Kasumi-1 (cell line): ENCODE measurements at places on chromosomes 16 and 17.

- no peak for DNase-seq
Measured at GRCh38 chr16:29961127-29961478, 776 bp upstream of the TMEM219 start.

DNA sequence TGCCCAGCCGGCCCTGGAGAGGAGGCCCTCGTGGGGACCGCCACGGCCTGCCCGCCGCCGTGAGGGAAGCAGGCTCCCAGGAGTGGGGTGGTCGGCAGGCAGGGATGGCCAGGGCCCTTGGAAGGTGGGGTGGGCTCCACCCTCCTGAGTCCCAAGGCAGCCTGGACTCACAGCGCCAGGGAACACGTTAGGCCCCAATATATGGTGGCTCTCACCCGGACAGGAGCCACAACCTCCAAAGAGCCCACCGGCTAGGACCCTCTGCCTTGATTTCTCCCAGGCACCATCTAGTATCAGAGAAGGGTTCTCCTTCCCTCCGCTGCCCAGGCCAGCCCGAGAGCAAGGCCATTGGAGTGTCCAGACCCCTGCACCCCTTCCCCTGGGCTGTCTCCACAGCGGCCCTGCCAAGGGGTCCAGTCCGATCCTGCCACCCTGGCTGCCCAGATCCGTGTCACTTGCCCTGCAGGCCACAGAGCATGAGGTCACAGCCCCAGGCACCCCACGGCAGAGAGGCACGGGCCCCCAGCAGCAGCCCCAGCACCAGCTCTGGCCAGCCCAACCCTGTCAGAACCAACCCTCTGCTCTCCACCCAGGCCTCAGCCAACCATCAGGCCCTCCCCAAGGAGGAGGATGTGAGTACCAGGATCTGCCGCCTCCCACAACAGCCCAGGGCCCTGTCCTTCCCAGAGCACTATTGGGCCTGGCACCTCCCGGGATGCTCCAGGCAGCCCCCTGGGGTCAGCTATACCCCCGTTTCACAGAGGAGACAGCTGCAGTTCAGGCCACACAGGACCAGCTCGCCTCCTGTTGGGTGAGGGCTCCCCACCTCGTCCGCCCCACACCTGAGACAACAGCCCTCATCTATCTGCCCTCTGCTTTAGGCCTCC is 1.1 kb upstream of the AXIN1 start:
- DNase-seq, result no peak

DNA sequence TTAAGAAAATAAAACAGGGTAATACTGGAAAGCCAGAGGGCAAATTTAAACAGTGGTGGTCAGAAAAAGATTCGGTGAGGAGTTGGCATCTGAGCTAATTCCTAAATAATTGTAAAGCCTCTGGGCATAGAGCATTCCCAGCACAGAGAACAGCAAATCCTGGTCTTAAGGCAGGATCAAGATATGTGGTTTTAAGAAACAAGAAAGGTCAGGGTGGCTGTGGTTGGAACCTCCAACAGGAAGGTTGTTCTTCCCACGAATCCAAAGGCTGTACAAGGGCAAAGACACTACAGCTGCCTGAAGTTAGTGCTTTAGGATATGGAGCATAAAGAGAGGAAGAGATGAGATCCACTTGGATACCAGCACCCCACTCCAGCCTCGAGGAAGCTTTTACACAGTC is 114.6 kb downstream of the ZNF18 start:
- DNase-seq, result no peak

DNA sequence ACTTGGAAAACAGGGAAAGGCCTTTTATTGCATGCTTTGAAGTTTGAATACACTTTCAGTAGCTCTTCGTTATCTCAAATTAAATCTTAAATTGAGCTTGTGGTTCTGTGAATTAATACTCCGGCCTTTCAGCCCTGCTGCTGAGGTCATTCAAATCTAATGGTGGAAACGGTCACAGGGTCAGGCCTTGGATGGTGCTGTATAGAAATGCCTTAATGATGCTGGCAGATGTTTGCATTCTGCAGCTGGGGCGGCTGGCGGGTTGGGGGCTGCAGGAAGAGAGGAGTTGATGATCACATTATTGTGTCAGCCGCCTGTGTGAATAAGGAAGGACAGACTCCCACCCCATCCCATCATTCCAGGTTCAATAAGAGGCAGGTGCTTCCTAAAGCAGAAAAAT is 723.6 kb downstream of the WWOX start:
- DNase-seq, result no peak

DNA sequence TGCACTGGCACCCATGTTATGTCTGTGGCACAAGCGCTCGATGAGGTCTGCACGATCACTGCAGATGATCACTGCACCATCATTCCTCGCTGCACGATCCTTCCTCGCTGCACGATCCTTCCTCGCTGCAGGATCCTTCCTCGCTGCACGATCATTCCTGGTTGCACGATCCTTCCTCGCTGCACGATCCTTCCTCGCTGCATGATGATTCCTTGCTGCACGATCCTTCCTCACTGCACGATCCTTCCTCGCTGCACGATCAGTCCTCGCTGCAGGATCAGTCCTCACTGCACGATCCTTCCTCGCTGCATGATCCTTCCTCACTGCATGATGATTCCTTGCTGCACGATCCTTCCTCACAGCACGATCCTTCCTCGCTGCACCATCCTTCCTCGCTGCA is 29.3 kb downstream of the METRNL start:
- no peak for DNase-seq

DNA sequence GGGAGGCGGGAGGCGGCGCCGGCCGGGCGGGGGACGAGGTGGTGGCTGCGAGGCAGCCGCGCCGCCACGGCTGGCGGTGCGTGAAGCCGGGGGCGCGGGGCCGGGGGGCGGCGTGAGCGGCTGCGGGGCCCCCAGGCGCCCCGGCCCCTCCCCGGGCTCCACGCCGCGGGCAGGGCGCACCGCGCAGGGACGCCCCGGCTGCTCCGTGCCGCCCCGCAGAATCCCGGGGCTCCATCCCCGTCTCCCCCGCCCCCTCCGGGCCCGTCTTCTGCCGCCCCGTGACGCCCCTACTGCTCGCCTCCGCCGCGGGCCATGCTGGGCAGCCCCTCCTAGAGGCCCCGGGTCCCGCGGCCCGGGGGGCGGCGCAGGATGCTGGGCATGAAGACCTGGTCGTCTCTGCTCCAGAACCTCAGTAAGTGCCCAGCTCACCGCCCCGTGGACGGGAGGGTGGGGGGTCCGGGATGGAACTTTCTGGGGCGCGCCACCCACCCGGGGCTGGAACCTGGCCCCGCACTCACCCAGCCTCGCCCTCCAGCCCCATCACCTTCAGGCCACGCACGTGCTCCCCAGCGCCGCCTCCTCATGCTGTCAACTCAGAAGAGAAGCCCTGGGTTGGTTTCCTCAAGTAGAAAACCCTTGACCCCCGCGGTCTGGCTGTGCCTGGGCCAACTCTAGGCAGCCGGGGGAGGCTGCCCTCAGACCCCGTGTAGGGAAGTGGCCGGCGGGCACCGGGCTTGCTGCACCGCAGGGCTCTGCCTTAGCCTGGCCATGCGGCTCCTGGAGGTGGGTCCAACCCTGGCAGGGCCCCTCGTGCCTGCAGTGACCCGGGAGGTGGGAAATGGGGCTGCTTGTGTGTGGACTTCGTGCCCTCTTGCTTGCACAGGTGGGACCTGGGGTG is 150.2 kb upstream of the GSE1 start:
- DNase-seq, result no peak

GRCh38 chr17:59542960-59543635 is 22.3 kb upstream of the DHX40 start:
- peak; percentile 35 for DNase-seq

- DNase-seq, result no peak
Measured at GRCh38 chr17:66627985-66628384, 206.9 kb upstream of the CACNG5 start.

- DNase-seq, result no peak
Measured at GRCh38 chr17:44076716-44077594, 6.4 kb downstream of the G6PC3 start.

DNA sequence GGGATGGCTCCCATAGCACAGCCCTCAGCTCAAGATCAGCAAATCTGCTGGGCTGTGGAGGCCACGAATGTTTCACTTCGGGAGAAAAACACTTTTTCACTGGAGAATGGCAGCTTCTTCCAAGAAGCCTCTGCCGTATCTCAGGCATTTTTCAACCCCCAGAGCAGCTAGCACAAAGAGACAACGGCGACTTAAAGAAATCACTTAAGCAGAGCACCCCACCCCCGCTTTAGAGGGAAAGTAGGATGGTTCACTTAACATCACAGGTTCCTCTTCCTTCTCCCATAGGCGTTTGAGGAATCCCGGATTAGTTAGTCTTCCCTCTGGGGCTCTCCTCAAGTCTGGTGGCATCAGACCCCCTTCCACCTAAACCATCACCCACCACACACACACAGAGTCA is 27.6 kb downstream of the CYB561 start:
- DNase-seq, result no peak

DNA sequence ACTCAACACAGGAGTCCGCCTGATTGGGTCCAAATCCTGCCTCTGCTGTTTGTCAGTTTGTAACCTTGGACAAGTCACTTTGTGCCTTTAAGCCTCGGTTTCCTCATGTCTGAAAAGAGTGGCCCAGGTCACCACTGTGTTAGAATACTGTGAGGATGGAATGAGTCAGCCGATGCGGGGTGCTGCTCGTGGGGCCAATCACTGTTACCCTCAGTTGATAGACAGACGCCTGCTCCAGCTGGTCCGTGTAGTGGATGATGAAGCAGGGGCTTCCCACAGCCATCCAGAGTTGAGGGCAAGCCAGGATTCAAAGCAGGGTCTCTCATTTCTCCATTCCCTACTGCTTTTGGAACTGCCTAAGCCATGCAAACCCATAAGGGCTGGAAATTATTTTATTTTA is 5.8 kb downstream of the FBXL19 start:
- DNase-seq, result no peak

- DNase-seq, result peak; percentile 41
Measured at GRCh38 chr16:60945225-60945624, 1091.0 kb downstream of the CDH8 start.
